Activated T-cell treated with anti-CD3 and anti-CD28 coated beads, Interleukin-2, amount 50 U/mL, for 72 hours (primary cell): ENCODE measurements at places on chromosomes 16 and 17. TPM values are rescaled to one million over a fixed set of nuclear protein-coding genes. Genes with fewer than 3 reads are reported as not detected.

- DNase-seq = peak; percentile 80
Measured at GRCh38 chr17:45132572-45133463, 503 bp upstream of the PLCD3 start.

The HEATR9 gene
- 1.8 TPM for total RNA-seq

GRCh38 chr16:80263181-80263823 lies 277.5 kb upstream of the DYNLRB2 start:
- DNase-seq = no peak

The C17orf78 gene
- not detected for total RNA-seq

DNA sequence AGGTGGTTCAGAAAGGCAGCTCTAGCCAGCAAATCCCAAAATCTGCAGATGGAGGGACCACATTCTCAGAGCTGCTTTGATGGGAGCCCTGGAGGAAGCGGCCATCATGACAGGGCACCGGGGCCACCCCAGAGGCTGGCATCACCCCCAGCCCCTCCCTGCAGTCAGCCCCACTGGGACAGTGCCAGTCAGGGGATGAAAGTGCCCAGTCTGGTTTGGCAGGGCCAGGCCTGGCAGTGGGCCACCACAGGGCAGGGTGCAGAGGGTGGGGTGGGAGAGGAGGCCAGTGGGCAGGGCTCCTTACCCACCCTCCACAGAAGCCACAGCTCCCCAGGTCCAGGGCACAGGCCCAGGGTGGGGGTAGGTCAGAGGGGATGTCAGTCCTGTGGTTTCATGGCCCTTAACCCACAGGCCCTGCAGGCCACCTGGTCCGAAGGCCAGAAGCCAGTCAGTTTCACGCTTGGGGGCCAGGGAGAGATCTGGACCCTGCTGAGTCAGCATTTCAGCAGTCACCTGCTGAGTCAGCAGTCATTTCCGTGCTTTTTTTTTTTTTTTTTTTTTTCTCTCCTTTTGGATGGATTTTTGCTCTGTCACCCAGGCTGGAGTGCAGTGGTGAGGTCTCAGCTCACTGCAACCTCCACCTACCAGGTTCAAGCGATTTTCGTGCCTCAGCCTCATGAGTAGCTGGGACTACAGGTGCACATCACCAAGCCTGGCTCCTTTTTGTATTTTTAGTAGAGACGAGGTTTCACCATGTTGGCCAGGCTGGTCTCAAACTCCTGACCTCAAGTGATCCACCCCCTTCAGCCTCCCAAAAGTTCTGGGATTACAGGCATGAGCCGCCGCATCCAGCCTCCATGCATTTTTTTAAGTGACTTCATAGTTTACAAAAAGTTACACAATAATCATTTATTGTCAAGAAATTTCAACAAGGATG lies 10.4 kb downstream of the SLC25A10 start:
- no peak for DNase-seq

DNA sequence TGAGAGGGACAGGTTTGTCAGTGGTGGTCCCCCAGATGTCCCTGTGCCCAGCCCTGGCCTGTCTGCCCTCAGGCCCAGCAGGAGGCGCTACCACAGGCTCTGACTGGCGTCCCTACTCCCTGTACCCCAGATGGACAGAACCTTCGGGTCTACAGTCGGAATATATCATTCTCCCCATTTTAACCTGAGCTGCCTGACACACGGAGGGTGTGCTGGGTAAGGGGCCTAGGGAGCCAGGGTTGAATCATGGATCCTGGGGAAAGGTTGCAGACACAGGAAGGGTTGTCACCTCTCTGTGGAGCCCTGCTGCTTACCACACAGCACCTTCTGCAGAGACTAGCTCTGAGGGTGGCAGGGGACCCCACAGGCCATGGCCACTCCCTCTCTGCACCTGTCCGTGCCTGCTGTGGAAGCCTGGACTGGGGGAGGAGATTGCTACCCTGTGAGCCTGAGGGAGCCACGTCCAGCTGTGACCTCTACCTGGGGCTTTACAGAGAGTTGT lies 162.2 kb upstream of the ZNF267 start:
- DNase-seq = no peak

The ZPBP2 gene
- 0.81 TPM for total RNA-seq

The TP53TG3 gene
- total RNA-seq = not detected
